ENCODE measurements at places on chromosomes 11 and 22. TPM values are rescaled to one million over a fixed set of nuclear protein-coding genes. Genes with fewer than 3 reads are reported as not detected.

DNA sequence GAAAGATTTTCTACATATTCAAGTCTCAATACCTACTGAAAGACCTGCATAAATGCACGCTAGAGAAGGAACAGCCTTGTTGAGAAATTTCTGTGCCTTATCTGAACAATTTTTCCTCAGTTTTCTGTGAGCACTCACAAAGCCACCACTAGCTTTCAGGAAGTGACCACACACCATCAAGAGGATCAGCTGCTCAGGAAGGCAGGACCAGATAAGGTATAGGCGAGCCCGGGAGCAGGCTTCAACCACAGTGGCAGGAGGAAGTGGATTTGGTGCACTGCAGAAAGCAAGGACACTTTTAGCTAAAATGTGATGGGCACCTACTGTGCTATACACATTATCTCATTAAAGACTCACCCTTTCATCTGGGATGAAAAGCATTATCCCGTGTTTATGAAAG, 220.8 kb downstream of the RAB38 start:
- DNase-seq = no peak

- no peak for DNase-seq
Measured at GRCh38 chr11:123230346-123230745, 35.3 kb upstream of the CLMP start.

GRCh38 chr11:113546757-113547507, 71.7 kb upstream of the DRD2 start:
- DNase-seq = no peak

DNA sequence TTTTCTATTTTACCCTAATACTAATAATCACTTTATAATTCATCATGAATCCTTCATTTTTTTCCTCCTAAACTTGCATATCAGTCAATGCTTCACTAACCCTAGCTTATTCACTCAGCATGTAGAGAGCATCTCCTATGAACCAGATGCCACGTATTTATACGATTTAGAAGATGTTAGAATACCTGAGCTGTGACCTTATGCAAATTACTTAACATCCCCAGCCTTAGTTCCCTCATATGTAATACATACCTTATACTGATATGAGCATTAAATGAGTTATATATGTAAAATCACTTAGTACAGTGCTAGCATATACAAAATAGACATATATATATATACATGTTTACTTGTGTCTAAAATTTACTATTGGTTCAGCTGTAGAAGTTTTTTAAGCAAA, 9.0 kb downstream of the FAM76B start:
- no peak for DNase-seq

GRCh38 chr11:110606415-110606814, 105.8 kb downstream of the ARHGAP20 start:
- DNase-seq = no peak

- no peak for DNase-seq
Measured at GRCh38 chr22:32511274-32511673, 36.7 kb downstream of the FBXO7 start.

DNA sequence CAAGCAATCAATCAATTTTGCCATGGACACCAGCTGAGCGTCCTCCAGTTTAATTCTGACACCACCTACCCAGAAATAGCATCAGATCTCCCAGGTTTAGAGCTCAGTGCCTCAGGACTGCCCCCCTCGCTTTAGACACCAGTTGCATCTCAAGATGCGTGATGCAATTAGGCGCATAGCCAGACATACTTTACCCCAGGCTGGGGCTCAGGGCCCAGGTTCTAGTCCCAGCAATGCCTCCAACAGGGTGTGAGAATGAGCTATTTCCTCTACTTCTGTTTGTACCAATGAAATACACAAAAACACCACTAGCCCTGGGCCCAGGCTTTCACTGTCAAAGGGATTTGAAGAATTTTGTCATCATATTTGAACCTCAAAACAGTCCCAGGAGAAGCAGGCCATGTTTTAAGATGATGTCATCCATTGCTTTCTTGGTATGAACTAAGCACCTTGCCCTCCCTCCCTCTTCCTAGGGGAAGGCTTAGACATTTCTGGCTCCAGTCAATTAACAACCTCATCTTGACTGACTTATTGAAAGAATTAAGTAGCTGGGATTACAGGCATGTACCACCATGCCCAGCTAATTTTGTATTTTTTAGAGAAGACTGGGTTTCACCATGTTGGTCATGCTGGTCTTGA, 61.5 kb upstream of the INCENP start:
- no peak for DNase-seq

- no peak for DNase-seq
Measured at GRCh38 chr22:20588843-20589581, 81.6 kb downstream of the MED15 start.

GRCh38 chr11:72257570-72257969, 13.6 kb upstream of the PHOX2A start:
- DNase-seq = no peak

DNA sequence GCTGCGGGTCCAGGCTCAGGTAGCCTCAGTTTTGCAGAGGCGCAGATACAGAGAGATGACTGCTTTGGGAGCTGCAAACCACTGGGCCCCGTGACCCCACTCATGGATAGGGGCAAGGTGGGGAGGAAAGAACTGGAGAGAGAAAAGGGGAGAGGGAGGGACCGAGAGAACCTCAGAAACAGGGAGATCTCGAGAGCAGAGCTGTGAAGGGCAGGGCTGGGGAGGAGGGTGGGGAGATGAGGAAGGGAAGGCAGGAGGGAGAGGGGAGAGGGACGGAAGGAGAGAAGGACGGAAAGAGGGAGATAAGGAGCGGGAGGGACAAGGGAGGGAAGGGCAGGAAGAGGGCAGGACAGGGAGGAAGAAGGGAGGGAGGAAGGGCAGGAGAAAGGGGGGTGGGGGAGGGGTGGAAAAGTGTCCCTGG, 46.3 kb downstream of the IGLL1 start:
- no peak for DNase-seq

- no peak for DNase-seq
Measured at GRCh38 chr22:46083383-46084350, 66.7 kb upstream of the PPARA start.

GRCh38 chr22:49664891-49665290, 162.8 kb downstream of the BRD1 start:
- no peak for DNase-seq

- no peak for DNase-seq
Measured at GRCh38 chr22:29377979-29378378, 10.4 kb downstream of the AP1B1 start.

DNA sequence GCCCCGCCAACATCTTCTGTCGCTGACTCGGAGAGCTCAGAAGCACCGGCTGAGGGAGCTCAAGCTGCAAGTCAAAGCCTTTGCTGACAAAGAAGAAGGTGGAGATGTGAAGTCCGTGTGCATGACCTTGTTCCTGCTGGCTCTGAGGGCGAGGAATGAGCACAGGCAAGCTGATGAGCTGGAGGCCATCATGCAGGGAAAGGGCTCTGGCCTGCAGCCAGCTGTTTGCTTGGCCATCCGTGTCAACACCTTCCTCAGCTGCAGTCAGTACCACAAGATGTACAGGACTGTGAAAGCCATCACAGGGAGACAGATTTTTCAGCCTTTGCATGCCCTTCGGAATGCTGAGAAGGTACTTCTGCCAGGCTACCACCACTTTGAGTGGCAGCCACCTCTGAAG, 6.7 kb downstream of the RAG1 start:
- no peak for DNase-seq

DNA sequence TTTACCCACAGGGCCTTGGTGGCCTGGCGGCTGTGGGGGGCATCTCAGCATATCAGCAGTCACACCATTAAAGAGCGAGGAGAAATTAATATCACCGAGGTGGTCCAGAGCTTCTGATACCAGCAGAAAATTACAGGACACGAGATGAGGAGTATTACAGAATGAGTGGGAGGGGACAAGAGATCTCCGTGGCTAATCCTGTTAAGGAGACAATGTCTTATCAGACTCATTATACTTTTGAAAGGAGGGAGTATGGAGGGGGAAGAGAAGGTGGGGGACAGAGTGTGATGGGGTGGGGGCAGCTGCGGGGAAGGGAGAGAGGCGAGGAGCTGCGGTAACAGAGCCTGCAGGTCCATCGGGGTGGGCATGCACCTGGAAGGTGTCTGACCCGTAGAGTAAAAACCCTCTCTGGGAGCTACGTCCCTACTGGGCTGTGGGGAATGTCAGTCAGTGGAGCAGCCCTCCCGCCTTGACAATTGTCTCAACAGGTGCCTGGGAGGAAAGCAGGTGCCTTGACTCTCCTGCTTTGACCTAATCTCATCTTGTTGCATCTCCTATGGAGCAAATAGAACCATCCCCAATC, 224.2 kb downstream of the CEP164 start:
- DNase-seq = no peak

GRCh38 chr11:250274-250673, 13.5 kb downstream of the PSMD13 start:
- DNase-seq = no peak

The PACSIN3 gene
- 1.2 TPM for total RNA-seq

The OR52E8 gene
- not detected for total RNA-seq

The CBLIF gene
- not detected for total RNA-seq

The TLCD5 gene
- total RNA-seq = 1.2 TPM

The HYLS1 gene
- 15.5 TPM for total RNA-seq

Measured in activated CD4-positive, alpha-beta memory T cell treated with anti-CD3 and anti-CD28 coated beads, Interleukin-2, amount 10 ng/mL, durations not matched to agents 7 days and 5 days (primary cell).